ENCODE measurements at places on chromosomes 7 and 10.

DNA sequence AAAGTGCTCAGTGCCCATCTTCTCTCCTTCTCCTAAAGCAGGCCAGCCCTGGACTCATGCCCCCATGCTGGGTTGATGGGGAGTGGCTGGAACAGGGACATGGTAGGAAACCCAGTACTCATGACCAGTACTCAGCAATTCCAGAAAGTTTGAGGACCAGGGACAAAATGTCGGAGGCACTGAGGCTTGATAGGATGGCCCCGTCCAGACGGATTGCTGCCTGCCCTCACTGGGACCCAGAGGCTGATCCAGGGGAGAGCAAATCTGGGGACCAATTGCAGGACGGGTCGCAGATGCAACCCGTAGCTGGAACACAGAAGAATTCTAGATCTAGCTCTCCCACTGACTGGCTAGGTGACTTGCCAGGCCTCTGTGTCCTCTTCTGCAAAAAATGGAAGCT lies 5.1 kb downstream of the ZCCHC24 start:
- no peak for DNase-seq

DNA sequence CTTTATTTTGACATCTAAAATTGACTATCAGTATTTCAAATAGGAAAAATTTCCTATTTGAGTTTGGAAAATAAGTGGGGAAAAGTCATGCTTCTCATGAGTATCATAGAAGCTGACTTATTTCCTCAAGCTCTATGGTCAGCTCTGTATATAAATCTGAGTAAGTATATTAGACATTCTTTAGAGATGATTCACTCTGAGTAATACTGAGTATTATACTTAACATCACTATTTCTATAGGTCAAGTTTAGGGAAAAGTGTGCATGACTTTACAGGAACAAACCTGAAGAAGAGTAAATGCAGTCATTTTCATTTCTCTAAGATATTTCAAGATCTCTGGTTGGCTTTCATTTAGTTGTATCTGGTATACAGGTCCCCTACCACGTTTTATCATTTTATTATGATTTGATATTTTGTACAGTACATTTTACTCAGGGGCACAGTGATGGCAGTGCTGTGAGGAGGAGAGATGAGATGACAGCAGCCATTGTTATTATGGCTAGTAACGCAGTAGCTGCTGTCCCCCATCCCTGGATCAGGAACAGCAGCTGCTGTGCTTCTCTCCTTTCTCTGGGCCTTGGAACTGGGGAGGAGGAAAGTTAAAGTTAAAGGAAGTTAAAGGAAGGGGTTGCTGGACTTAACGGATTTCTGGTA lies 15.2 kb downstream of the SND1 start:
- no peak for DNase-seq

DNA sequence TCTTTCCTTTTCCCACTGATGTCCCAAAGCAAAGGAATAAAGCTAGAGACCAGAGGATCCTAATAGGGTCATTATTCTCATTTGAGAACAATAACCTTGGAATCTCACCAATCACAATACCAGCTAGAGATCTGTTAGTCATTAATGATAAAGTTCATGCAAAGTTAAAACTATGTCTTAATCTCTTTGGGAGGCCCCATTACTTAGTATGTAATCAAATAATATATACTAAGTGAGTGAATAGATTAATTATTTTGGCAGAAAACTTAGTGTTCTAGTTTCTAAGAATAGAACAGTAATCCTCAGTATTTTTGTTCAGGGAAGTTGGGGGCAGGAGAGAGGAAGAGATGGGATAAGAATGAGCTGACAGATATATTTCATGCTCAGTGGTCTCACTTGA lies 227.2 kb downstream of the MTERF1 start:
- DNase-seq = no peak

DNA sequence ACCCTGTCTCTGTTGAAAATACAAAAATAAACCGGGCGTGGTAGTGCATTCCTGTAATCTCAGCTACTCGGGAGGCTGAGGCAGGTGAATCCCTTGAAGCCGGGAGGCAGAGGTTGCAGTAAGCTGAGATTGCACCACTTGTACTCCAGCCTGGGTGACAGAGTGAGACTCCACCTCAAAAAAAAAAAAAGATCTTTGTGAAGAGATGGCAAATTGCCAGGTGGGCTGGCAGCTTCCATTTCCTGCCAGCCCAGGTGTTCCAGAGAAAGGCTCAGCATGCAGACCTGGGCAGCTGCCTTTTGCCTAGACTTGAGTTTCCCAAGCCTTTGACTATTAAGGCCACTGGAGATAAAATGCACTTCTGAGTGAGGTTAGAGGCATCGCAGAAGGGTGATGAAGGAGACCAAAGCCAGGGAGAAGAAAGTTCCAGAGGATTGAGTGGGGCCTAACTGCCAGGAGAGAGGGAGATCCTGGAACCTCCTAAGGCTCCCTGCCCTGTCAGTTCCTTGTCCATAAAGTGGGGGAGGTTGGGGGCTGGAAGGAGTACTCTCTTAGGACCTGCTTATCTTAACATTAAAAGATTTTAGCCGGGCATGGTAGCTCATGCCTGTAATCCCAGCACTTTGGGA lies 10.0 kb upstream of the DDIT4 start:
- no peak for DNase-seq

DNA sequence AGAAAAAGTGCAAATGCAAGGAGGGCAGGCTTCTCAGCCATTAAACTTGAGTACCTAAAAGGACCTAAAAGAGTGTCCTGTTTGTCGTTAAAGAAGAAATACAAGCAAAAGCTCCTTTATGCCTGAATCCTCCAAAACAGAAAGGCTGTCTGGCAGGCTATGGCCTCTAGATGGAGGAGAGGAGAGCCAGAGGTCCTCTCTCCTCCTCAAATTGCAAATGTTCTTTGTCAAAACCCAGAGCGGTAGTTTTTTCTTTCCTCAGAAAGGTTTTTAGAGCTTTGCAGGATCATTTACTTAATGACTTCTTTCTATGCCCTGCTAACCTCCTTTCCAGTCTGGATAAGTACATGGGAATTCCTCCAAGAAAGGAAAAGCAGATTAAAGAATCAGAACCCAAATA lies 1.9 kb upstream of the SORCS1 start:
- no peak for DNase-seq

GRCh38 chr7:97659363-97660045 lies 72.4 kb upstream of the TAC1 start:
- no peak for DNase-seq

DNA sequence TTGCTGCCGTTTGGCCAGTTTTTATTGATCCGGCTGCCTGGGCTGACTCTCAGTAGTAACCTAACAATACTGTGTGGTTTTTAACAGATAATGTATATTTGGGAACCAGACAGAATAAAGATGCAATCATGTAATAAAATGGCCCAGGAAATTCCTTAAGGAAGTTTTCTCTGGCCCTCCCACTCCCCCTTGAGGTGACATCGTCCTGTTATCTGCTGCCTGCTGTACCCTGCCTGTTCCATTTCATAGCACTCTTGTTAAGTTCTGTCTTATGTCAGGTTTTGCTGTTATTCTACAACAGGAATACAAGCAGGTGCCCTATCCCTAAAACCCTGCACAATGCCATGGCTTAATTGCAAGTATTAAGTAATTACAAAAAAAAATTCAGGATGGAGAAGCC lies 12.5 kb downstream of the ITGB8 start:
- DNase-seq = no peak

GRCh38 chr7:70638158-70639107 lies 493.5 kb upstream of the GALNT17 start:
- DNase-seq = no peak

GRCh38 chr10:3755440-3756359 lies 29.3 kb downstream of the KLF6 start:
- DNase-seq = no peak

GRCh38 chr7:7859411-7859810 lies 109.2 kb upstream of the GLCCI1 start:
- no peak for DNase-seq

GRCh38 chr10:77890097-77890496 lies 36.5 kb downstream of the DLG5 start:
- DNase-seq = no peak

DNA sequence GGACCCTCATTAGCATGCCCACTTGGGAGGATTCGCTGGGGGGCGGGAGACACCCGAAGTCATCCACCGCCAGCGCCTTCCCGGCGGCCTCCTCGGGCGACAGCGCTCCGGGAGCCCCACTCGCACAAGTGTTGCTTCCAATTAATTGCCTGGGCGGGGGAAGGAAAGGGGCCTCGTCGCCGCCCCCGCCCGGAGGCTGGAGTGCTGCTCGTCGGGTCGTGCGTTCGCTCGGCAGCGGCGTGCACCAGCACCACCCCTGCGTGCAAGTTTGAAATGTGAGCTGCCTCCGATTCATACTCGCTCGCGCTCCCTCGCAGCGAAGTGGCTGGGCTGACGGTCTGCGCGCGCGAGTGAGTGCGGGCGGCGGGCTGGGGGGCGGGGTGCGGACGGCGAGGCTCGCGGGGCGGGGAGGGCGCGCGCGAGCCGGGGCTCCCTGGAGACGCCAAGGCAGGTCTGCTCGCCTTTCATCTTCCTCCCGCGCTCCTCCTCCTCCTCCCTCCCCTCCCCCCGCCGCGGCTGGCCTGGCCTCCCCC lies 104.6 kb upstream of the PPIF start:
- peak; percentile 64 for DNase-seq

GRCh38 chr10:47046321-47047126 lies 135.3 kb downstream of the PTPN20 start:
- no peak for DNase-seq

GRCh38 chr10:66242885-66243284 lies 683.0 kb upstream of the LRRTM3 start:
- no peak for DNase-seq

DNA sequence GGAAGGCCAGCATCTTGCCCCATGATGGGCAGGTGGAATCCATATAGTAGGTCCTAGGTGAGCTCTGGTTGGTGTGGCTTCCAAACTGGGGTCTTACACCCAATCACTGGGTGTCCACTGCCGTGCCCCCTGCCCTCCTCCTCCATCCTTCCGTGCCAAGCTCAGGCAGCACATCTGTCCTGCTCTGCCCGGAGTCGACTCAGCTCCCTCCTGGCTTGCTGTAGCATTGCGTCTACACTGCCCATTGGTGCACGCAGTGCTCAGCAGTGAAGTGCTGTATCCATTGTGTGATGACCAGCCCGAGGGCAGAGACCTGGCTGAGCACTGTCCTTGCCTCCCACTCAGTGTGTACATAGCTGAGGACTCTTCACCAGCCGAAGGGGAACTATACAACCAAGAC lies 148.4 kb downstream of the ADAM12 start:
- DNase-seq = no peak

GRCh38 chr7:130301501-130302020 lies 8.6 kb downstream of the CPA4 start:
- no peak for DNase-seq

DNA sequence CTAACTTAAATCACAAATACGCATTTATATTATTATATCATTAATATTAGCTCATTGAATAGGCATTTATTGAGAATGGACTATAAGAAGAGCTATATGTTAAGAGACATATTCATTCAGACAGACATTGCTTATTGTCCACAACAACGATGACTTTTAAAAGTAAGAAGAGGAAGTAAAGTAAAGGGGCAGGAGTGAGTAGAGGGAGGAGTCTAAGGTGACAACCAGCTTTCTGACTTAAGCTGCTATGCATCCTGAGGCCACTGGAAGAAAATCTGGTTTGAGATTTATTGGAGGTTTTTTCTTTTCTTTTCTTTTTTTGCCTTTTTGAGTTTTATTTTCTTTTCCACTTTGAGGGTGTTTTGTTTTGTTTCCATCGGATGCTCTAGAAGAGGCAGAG lies 723.5 kb downstream of the GRM8 start:
- DNase-seq = no peak

GRCh38 chr7:152854386-152854785 lies 94.8 kb downstream of the ACTR3B start:
- no peak for DNase-seq

- DNase-seq = peak; percentile 9
Measured at GRCh38 chr7:134140889-134141867, 14.0 kb downstream of the LRGUK start.

GRCh38 chr7:151076863-151077704 lies 3.5 kb downstream of the FASTK start:
- peak; percentile 1 for DNase-seq

DNA sequence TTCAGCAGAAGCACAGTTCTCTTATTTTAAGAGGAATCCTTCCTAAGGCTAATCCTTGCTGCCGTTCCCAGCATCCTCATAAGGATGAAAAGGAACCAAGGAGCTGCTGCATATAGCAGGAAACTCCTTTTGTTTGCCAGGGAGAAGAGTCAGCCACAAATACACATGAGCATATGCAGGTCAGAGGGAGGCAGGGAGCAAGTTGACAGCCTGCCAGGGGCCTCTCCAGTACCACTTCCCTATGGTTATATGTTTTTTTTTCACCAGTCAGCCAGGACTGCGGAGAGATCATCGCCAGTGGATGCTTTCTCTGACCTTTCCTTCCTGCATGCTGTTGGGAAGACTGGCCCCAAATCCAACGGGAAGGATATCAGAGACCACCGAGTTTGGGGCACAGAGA lies 39.8 kb downstream of the SLC35B4 start:
- no peak for DNase-seq

GRCh38 chr10:43125274-43125845 lies 12.9 kb upstream of the CSGALNACT2 start:
- DNase-seq = no peak

DNA sequence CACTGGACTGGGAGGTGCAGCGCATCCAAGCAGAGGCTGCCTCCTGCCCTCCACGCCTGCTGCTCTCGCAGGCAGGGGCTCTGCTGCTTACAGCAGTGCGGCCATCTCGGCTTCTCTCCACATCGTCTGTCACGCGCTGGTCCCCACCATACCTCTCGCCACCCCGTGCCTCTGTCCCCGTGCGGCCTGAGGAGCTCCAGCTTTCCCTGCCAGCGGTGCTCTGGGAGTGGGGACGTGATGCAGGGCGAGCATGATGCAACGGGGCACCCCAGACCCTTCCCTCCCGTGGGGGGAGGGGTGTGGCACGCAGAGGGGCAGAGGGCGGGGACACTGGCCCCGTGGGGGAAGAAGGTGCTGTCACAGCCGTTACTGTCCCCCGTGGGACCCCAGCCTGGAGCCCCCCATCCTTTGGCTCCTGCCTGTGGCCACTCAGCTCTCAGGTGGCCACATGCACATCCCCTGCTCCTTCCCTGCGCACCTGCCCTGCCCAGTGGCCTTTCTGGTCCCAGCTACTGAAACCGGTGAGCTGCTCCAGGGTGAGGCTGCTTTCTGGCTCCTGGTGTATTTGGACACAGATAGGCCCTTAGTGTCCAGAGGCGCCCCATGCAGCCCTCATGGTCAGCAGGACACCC lies 9.0 kb downstream of the GET4 start:
- no peak for DNase-seq

DNA sequence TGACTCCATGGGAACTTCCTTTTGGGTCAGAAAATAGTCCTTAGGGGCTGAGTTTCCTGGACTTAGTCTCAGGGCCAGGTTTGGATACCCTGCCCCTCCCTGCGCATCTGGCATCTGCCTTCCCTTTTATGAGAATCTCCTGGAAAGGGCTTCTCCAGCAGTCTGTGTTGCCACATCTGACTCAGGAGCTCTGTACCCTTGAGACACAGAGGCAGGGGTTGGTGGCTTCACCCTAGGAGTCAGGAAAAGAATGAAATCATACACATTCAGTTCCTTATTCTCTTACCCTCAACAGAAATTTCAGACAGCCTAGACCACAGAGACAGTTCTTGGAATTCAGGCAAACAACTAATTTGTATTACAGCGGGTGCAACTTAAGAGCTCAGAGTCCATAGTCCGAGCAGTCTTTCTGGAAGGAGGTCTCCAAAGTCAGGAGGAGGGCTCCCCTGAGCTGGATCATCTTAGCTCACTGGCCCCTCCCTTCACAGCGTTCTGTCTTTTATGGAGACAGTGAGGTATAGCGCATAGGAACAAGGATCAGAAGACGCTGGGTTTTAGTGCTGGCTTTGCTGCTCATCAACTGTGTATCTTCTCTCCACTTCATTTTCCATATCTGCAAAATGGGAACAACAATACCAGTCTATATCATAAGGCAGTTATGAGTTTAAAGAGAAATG lies 3.0 kb upstream of the PLAU start:
- no peak for DNase-seq

GRCh38 chr7:123581162-123581459 lies 20.5 kb upstream of the ASB15 start:
- no peak for DNase-seq
